ENCODE measurements at places on chromosomes 5 and 9. TPM values are rescaled to one million over a fixed set of nuclear protein-coding genes. Genes with fewer than 3 reads are reported as not detected.

DNA sequence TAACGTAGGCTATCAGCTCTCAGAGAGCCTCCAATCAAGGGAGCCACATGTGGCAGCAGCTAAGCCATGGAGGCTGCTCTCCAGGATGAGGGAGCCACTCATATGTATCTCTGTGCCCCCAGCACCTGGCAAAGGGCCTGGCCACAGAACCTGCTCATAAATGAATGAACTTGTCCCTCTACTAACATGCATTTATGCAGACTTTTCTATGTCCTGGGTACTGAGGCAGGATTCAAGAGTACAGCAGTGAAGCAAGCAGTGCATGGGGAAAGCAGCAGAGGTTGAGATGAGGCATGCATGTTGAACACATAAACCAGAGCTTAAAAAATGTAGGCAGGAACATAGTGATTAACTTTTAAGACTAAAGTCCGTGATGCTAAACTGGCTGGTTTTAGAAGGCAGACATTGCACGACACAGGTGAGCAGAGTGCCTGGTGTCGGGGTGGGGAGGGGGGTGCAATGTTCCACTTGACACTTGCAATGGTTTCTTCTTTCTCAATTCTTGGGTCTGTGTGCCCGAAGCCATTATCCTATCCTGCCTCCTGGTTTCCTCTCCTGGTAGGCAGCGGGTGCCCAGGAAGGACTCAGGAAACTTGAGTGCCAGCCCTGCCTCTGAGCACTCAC lies 142.8 kb upstream of the ALDH1B1 start:
- no peaks in the 10 kb centered on the region for H3K36me3 ChIP-seq
- DNase-seq, result no peak
- H3K27ac ChIP-seq, result no peak overlapping the region
- H3K4me1 ChIP-seq, result peaks cover 12% of the 10 kb centered on the region

- H3K27ac ChIP-seq, result no peak overlapping the region
- no peaks in the 10 kb centered on the region for H3K27me3 ChIP-seq
- no peak overlapping the region for H3K4me3 ChIP-seq
- no peak for DNase-seq
- peaks cover 11% of the 10 kb centered on the region for H3K4me1 ChIP-seq
- no peaks in the 10 kb centered on the region for H3K36me3 ChIP-seq
Measured at GRCh38 chr5:57662991-57663390, 180.4 kb upstream of the ACTBL2 start.

- H3K4me3 ChIP-seq, result no peak overlapping the region
- no peaks in the 10 kb centered on the region for H3K27me3 ChIP-seq
- no peak for DNase-seq
- H3K36me3 ChIP-seq, result no peaks in the 10 kb centered on the region
Measured at GRCh38 chr5:149457393-149457763, 78.3 kb upstream of the IL17B start.

- H3K27me3 ChIP-seq, result peaks cover 17% of the 10 kb centered on the region
- no peak overlapping the region for H3K27ac ChIP-seq
Measured at GRCh38 chr5:170273968-170274710, 23.4 kb downstream of the LCP2 start.

DNA sequence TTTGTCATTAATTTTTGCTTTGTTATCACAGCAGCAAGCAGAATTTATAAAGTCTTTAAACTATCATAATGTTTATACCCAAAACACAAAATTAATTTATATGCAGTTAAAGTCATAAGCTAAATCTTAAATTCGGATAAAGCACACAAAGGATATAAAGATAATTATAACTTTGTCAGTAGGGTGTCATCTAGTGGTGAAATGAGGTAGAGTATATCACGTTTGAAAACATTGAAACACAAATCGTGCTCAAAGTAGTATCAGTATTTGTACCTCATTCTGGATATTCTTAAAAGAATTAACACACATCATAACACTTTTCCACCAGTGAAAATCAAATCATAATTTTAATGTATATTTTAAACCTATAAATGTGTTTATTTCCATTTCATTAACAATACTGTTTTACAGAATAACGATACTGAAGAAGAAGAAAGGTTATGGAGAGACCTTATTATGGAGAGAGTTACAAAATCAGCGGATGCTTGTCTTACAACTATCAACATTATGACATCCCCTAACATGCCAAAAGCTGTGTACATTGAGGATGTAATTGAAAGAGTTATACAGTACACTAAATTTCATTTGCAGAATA lies 129.5 kb downstream of the NIPBL start:
- H3K4me1 ChIP-seq, result no peaks in the 10 kb centered on the region
- no peaks in the 10 kb centered on the region for H3K27me3 ChIP-seq
- DNase-seq, result no peak

GRCh38 chr5:371811-372555 lies 50.5 kb downstream of the AHRR start:
- peak; percentile 65 for DNase-seq
- H3K4me1 ChIP-seq, result peaks cover 18% of the 10 kb centered on the region
- H3K27ac ChIP-seq, result peak overlapping the region; percentile 35
- H3K36me3 ChIP-seq, result peaks cover 2% of the 10 kb centered on the region

Gene ARHGEF28
- 44.1 TPM for total RNA-seq

Gene CYSRT1
- 1.5 TPM for total RNA-seq

Gene PAEP
- not detected for total RNA-seq

Gene TNFSF15
- total RNA-seq, result 7.3 TPM

Gene ZER1
- 36.8 TPM for total RNA-seq

Gene NEURL1B
- total RNA-seq, result 7.6 TPM

Data from type B pancreatic cell (in vitro differentiated cells).